ENCODE measurements at places on chromosomes 4 and X.

DNA sequence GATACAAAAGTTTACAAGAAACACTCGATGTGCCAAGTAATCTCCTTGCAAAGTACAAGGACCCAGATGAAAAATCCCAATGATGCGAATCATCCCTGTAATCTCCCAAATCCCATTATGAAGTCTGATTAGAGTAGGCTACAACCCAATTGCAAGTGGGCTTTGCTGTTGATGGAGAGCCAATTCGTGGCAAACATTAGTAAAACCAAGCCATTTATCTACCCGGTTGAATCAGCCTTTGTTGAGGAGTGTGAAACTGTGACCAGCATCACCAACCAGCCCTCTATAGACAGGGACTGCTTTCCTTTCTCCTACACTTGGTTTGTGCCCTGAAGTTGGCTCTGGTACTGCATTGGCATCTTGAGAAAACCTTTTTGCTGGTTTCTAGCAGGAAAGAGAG lies 1.2 kb upstream of the PRPS2 start:
- DNase-seq, result no peak

DNA sequence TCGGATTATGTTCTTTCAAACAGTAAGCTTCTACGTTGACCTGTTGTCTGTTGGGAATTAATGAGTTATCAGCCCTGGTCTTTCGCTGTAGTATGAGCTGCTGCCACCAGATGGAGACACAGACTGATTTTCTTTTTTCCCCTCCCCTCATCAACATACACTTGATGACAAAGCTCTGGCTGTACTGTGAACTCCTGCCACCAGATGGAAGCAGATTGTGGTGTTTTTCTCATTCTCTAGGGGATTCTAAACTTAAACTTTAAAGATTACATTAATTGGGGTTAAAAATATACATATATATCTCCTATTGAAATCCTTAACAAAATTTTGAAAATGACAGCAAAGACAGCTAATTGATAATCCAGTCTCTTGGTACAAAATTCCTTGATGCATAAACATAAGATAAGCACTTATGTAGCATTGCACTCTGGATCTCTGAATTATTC lies 44.8 kb downstream of the SMS start:
- peak; percentile 35 for DNase-seq

- no peak for DNase-seq
These were observed 642.2 kb downstream of the C4orf33 start for GRCh38 chr4:129738175-129738574.

DNA sequence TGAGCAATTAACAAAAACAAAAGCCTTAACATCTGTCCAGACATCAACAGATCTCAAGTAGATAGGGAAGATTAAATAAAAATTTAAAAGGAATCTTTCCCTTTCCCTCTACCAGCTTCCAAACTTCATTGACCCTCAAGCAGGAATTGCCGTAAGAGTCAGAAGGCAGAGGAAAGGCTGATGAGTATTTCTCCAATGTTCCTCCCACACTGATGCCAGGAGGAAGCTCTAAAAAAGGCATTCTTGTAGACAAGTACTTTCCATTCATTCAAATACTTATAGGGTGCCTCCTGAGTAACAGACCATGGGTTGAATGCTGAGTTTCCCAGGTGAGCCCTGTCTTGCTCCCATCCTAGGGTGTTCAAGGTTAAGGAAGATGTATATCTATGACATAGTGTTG lies 151.6 kb upstream of the GPC4 start:
- DNase-seq, result no peak

DNA sequence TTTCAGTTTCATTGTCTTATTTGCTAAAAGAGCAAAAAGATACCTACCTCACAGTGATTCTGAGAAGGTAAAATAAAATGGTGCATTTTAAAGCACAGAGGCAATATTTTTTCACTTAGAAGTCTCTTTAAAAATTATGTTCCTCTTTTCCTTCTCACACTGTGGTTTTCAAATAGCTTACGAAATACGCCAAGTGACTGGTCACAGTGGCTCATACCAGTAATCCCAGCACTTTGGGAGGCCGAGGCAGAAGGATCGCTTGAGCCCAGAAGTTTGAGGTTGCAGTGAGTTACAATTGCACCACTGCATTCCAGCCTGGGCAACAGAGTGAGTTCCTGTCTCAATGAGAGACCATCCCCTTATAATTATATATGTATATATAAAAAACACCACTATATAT lies 372.6 kb downstream of the FBXO8 start:
- DNase-seq, result no peak

GRCh38 chrX:107710617-107711391 lies 64.8 kb downstream of the TSC22D3 start:
- DNase-seq, result peak; percentile 61

DNA sequence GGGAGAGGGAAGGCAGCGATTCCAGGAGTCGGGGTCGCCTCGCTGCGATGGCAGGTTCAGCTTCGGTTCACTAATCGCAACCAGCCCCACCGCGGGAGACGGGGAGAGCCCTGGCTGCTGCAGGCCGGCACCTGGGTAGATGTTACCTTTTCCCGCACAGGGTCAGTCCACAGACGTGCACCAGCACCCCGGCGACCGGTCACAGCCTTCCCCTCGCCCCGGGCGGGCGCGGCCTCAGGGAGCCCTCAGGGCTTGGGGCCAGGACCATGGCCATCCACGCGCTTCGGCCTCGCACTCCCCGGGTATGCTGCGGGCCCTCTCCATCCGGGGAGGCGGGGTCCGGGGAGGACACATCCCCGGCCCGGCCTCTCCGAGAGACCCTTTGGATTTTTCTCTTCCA lies 26.1 kb upstream of the EXOC1L start:
- no peak for DNase-seq

DNA sequence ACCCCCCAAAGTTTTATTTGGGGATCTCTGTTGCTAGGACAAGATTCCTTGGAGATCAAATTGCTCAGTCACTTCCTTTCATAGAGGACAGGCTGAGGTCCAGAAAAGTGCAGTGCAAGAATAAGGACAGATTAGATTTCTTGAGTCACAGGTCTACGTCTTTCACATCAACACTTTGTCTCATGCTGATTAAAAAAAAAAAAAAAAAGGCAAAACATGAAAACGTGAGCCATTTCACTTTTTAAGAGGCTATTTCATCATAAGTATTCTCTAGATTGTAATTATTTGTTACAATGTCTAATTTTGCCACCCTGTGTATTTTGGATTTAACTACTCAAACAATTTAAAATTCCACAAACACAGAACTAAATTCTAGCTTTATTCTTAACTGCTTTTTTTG lies 647.0 kb downstream of the TRAM1L1 start:
- DNase-seq, result no peak

- no peak for DNase-seq
These were observed 6.6 kb upstream of the CPLX1 start for GRCh38 chr4:832536-832935.

DNA sequence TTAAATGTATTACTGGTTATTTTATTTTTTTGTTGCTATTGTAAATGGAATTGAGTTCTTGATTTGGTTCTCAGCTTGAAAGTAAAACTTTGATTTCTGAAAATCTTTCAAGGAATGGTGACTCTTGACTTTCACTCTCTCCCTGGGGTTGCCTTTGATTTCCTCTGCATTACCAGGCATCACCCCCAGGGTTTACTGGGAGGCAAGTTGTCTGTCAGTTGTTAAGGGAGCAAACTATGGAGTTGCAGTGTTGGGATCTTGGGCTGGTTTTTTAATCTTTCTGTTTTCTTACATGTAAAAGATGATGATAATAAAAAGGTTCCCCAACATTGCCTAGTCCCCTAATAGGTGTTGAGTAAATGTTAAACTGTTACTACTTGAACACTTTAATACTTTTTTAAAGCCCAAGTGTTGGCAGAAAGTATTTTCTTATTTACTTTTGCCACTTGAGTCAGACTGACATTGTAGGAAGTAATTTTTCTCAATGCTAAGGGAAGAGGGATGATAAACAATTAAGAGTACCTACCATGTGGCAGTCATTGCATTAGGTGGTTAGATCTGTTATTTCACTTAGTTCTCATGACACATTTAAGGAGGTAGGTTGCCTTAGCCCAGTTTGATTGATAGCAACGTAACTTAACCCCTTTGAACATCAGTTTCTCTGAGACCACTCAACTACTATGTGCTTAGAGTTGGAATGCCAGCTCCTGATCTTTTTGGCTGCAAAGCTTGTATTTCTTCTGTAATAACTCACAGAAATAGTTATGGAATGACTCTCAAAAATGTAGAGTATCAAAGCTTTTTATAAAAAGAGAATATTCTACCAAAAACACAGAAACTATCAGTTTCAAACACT lies 67.1 kb downstream of the DCLK2 start:
- DNase-seq, result no peak

DNA sequence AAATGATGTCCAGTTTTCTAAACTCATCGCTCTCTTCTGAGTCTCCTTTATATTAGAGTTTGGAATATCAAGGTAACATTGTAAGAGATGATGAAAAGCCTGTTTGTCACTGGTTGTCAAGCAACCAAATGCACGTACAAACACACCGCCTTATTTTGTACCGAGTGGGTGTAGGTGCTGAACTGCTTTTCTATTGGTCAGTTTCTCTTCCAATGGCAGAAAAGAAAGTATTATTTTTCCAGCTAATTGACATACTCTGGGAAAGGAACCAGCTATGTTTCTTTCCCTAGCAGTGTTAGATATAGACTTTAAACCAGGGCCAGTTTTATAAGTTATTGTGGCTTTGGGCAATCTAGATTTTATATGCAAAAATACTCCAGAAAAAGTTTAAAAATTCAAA lies 6.6 kb upstream of the PPM1K start:
- no peak for DNase-seq

DNA sequence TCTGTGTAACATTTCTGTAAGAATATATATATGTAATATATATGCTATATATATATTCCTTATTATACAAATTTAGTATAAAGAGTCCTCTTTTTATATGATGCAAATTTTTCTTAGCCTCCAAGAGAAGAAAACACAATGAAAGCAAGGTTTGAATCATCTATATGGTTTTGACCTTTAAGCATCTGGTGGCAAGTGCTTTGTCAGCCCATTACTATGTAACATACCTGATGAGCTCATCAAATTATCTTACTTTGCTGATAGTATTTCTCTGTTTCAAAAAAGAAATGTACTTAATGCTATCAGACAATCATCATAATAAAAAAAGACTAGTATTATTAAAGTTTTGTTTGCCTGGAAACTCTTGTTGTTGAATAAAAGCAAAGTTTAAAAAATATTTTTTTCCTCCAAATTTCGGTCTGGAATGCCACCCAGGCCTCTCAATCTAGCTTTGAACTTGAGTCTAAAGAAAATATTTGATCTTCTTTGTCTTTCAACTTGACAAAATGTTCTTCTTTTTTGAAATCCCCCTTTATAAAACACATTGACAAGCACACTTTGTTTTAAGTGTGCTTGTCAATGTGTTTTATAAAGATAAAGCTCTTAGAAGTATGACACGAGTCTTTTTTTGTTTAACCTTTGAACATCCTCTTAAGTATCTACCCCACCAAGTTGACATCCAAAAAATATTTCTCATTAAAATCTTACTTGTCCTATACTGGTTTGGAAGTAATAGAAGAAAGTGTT lies 26.2 kb downstream of the ZNF330 start:
- DNase-seq, result no peak

GRCh38 chr4:124710015-124710741 lies 2.4 kb downstream of the ANKRD50 start:
- DNase-seq, result no peak

GRCh38 chr4:147730333-147730732 lies 1.6 kb upstream of the ARHGAP10 start:
- no peak for DNase-seq

- no peak for DNase-seq
These were observed 23.3 kb upstream of the BCOR start for GRCh38 chrX:40120838-40121580.

DNA sequence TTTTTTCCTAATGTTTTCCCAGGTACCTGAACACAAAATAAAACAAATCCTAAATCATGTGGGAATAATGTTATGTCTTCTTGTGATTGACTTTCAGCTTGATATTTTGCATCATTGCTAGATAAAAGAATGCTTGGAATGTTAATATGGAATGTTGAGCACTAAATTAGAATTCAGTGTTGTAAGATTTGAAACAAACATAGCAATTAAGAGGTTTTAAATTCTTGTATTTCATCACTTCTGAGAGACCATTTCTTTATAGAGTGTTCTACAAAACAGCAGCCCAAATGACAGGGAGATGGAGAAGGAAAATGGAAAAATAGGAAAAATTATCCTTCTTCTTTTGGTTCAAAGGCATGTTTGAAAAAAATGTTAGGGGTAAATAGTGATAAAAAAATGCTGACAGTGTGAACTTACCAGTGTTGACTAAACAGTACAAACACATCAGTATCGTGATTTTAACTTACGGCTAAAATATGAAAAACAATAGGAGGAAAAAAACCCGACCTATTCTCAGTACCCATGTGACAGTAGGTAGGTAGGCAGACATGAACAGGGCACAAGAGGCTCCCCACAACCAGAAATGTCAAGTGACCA lies 102.6 kb upstream of the PDE5A start:
- no peak for DNase-seq

DNA sequence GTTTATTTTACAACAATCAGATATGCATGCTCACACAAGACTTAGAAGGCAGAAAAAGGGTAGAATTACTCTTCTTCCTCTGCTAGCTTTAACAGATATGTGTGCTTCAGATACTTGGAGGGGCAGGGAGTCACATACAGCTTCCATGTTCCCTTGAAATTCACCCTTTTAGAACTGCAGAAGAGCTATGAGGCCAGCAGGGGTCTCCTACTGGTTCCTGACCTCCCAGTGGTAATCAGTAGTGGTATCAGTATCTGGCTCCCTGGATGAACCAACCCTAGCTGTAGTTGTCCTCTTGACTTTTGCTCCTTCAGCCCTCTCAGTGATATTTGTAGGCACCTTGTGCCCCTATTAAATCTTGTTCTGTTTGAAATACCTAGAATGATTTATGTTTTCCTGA lies 81.5 kb downstream of the RCHY1 start:
- no peak for DNase-seq

- peak; percentile 67 for DNase-seq
These were observed 17.3 kb upstream of the UVSSA start for GRCh38 chr4:1329408-1330371.

DNA sequence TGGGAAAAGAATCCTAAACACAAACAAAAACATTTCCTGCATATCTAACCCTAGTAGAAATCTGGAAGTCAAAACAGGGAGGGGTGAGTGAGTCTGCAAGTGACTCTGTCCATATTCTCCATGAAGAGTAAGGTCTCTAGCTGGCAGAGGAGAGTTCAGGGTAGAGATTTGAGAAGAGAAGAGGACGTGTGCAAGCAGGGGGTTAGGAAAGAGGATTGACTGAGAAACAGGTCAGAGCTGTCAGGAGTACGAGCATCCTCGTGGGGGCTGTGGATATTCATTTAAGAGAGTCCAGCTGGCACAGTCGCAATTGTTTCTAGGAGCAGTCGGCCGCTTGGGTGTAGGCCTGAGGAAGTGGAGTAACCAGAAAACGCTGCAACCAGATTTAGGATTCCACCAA lies 27.9 kb downstream of the PROM1 start:
- DNase-seq, result no peak

Data from effector memory CD4-positive, alpha-beta T cell (primary cell).